ENCODE measurements at places on chromosomes 3 and 15. TPM values are rescaled to one million over a fixed set of nuclear protein-coding genes. Genes with fewer than 3 reads are reported as not detected.

ANKRD34C gene
- not detected for total RNA-seq

SLC51A gene
- total RNA-seq, result not detected

GABRB3 gene
- total RNA-seq, result 0.16 TPM

TRH gene
- total RNA-seq, result not detected

SGO1 gene
- total RNA-seq, result 0.17 TPM

ZSCAN29 gene
- total RNA-seq, result 15.9 TPM

GOLGA8G gene
- total RNA-seq, result not detected

DPPA4 gene
- not detected for total RNA-seq

VIPR1 gene
- total RNA-seq, result not detected

ARGFX gene
- total RNA-seq, result not detected

RHOV gene
- not detected for total RNA-seq

MED12L gene
- total RNA-seq, result 0.09 TPM

PRR20G gene
- total RNA-seq, result not detected

CHRD gene
- 6.1 TPM for total RNA-seq

EPHA3 gene
- 0.16 TPM for total RNA-seq

GOLGA8J gene
- total RNA-seq, result 0.09 TPM

ZDHHC23 gene
- 0.43 TPM for total RNA-seq

SCAANT1 gene
- not detected for total RNA-seq

POC1A gene
- 5.4 TPM for total RNA-seq

SLC22A14 gene
- under 0.01 TPM for total RNA-seq

CKMT1B gene
- not detected for total RNA-seq

CYP1A2 gene
- not detected for total RNA-seq

CYP11A1 gene
- 0.79 TPM for total RNA-seq

RPL39L gene
- total RNA-seq, result 15.1 TPM

TP63 gene
- 0.09 TPM for total RNA-seq

BCL2A1 gene
- 8.8 TPM for total RNA-seq

CRYGS gene
- total RNA-seq, result 0.94 TPM

ST3GAL6 gene
- total RNA-seq, result 1.3 TPM

SYNPR gene
- total RNA-seq, result not detected

MORC1 gene
- not detected for total RNA-seq

PROK2 gene
- total RNA-seq, result not detected

GJD2 gene
- total RNA-seq, result not detected

GPR15 gene
- total RNA-seq, result not detected

PCNP gene
- total RNA-seq, result 103 TPM
